ENCODE measurements at places on chromosomes 2 and 18.

DNA sequence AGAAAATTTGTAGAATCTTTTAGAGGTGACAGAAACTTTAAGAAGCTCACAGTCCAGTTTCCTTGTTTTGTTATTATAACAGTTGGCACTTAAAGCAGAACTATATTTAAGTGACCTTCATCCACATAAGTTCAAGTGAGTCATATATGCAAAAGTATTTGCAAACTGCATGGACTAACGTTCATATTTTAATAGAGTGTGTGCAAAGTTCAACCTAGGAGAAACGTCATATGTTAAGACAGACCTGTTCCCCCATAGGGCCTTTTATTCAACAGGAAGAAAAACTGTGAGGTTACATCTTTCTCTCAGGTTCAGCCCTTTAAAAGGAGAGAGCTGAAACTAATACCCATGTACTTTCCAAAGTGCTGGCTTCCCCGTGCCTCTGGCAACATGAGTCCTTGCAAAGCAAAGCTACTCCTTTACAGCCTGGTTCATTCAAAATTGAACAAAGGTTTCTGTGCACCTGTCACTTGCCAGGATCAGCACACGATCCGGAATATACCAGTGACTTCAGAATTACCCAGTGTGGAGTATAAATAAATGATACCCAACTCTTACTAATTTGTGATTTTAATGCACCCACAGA is 280.0 kb upstream of the RAB12 start:
- peak; percentile 14 for DNase-seq

DNA sequence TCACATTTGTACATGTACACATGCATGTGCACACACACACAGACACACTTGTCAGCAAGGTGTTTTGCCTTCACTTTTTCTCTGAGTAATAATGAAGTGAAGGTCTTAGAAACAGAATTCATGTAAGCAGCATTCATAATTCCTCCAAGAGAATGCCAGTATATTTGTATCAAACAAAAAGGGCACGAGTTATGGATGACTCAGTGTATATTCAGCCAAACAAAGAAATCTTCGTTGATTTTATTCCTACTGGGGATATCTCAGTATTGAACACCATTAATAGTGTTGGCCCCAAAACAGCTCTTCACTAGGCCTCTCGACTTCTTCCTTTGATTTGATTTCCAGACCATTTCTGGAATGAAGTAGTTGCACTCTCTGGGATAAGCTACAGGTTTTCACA is 125.3 kb downstream of the PIK3C3 start:
- no peak for DNase-seq

DNA sequence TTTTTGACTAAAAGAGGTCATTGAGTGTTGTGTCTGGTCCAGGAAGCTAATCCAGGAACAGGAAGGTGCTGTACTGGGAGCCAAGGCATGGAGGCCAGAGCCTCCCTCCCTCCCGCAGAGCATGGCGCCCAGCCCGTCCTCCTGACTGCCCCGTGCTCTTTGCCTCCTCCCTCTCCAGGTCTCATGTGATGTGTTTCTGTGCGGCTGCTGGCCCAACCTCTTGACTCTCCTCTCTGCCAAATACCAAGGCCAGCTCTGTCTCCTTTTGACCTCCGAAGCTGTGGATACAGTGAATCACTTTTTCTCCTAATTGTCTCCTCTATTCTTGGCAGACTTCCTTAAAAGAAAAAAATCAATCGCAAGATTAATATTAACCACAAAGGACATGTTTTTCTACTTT is 284.1 kb downstream of the PHLPP1 start:
- DNase-seq: no peak

- peak; percentile 79 for DNase-seq
Observed at GRCh38 chr2:227460070-227460485, 11.9 kb upstream of the AGFG1 start.
